Immature natural killer cell (primary cell): ENCODE measurements at places on chromosomes 16 and 17. TPM values are rescaled to one million over a fixed set of nuclear protein-coding genes. Genes with fewer than 3 reads are reported as not detected.

DNA sequence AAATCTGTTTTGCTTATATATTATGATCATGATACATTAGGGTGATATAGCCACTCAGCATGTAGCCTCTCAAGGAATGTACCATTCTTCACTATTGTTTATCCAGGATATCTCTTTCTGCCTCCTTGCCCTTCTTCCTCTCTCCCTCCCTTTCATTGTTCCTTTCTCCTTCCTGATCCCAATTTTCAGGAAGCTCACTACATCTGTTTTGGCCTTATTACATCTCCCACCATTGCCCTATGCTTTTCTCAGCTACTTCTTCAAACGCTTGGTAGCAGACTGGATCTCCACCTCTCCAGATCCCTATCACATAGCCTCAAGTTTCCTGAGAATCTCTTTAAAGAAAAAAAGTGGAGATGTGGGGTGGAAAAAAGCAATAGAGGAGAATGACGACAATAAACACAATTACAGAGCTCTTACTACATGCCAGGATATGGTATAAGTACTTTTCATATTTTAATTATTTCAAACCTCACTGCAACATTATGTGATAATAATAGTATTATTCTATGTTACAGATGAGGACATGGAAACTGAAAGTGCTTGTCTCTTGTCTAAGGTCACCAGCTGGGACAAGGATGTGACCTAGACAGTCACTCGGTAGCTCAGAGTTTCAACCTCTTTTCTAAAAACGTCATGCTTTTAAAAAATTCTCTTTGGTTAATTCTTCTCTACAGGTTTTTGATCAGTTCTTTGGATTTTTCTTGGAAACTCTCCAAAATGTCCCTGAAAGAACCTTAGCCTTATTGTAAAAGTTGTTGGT, 959.1 kb downstream of the CDH11 start:
- DNase-seq, result no peak

DNA sequence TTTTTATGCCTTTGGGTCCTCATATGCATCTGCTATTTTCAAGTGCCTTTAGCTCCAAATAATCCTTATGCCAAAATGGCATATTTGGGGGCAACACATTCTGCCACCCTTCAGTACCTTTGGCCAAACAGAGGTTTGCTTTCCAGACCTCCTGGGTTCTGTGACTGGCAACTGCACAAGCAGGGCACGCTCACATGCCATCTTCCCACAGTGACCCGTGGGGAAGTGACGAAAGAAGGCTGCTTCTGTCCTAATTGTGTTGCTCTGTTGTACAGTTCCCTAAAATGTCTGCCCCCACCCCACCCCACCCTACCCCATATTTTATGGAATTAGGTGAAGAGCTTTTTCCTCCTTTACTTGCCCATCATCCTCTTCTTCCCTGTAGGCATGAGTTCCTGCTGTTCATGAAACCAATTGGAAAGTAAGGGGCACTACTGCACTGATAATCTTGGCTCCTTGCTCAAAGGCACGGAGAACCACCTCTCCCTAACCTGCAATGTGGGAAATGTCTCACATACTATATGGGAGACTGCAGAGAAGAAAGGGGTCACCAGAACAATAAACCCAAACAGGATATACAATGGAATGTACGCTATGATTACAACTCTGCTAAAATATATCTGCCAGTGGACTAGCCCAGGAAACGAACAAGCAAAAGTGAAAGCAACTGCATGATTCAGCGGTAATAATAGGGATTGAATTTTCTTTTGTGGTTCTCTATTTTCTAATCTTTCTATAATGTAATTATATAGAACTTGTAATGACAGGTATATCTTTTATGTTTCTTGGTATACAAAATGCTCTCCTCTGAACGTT, 3.3 kb upstream of the SLFN12L start:
- DNase-seq, result peak; percentile 55

Gene CD7
- 278 TPM for polyA plus RNA-seq

Gene KRT14
- polyA plus RNA-seq, result not detected

GRCh38 chr16:65222049-65222448, 100.2 kb upstream of the CDH11 start:
- no peak for DNase-seq

Gene KRT20
- polyA plus RNA-seq, result not detected

Gene HOXB1
- not detected for polyA plus RNA-seq

DNA sequence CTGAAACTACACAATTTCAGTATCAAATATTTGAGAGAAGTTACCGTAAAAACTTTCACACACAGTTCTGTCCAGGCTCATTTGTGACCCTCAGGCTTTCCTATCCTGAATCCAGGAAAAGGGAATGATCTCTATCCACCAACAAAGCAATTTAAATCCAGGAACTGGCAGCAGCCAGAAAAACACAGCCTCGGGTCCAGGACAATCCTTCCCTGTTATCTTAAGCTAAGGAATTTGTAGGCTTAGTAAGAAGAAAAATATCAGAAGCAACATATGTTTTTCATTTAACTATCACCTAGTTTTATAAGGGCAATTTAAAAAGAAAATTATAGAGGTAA, 47.1 kb downstream of the TEX2 start:
- no peak for DNase-seq

Gene YPEL2
- 5.6 TPM for polyA plus RNA-seq

DNA sequence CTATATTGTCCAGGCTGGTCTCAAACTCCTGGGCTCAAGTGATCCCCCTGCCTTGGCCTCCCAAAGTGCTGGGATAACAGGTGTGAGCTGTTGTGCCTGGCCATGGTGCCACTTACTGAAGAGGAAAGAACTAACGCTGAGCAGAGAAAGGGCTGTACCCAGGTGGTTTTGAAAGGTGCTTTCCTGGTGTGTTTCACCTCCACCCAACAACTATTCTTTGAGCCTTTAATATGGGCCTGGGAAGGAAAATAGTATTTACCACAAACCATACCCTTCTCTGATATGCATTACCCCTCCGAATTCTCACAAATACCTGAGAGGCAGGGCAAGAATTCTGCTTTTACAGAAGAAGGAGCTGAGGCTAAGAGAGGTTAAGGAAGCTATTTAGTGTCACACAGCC, 24.8 kb downstream of the KPNA2 start:
- no peak for DNase-seq

GRCh38 chr17:40360091-40360490, 4.4 kb downstream of the GJD3 start:
- DNase-seq, result no peak

GRCh38 chr17:77306048-77306789, 165.4 kb downstream of the SEC14L1 start:
- no peak for DNase-seq

- DNase-seq, result no peak
These were observed 18.4 kb upstream of the UBE2I start for GRCh38 chr16:1290860-1291575.

DNA sequence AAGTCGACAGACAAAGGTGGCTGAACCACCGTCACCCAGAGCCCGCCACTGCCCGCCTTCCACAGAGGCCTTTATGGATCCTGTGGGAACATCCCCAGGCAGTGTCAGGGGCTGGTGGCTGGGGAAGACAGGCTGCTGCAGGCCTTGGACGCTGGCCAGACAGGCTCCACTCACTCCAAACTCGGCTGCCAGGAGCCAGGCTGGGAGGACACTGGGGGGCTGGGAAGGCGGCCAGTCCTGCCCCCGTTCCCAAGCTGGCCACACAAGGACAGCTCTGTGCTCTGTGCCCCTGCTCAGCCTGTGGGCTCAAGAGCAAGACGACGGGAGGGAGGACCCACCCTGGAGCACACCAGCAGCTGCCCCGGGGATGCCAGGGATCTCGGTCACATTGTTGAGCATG, 7.6 kb upstream of the LCAT start:
- no peak for DNase-seq

- no peak for DNase-seq
These were observed 20.0 kb upstream of the NXPH3 start for GRCh38 chr17:49555495-49556222.

DNA sequence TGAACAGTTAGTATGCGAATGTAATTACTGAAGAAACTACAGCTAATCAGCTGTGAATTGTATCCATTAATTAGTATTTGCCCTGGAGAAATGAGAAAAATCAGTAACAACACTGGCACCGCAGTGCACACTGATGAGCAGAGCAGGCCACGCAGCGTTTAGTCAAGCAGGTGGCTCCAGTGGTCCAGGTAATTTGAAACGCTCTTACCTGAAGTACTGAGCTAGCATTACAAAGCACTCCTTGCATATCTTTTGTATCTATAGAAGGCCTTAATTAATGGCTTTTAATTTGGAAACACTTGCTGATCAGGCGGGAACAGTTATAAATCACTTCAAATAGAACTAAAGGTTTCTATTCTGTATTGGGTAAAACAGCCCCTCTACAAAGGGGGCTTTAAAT, 76.4 kb downstream of the TOX3 start:
- DNase-seq, result no peak

Gene PTGES3L
- not detected for polyA plus RNA-seq

DNA sequence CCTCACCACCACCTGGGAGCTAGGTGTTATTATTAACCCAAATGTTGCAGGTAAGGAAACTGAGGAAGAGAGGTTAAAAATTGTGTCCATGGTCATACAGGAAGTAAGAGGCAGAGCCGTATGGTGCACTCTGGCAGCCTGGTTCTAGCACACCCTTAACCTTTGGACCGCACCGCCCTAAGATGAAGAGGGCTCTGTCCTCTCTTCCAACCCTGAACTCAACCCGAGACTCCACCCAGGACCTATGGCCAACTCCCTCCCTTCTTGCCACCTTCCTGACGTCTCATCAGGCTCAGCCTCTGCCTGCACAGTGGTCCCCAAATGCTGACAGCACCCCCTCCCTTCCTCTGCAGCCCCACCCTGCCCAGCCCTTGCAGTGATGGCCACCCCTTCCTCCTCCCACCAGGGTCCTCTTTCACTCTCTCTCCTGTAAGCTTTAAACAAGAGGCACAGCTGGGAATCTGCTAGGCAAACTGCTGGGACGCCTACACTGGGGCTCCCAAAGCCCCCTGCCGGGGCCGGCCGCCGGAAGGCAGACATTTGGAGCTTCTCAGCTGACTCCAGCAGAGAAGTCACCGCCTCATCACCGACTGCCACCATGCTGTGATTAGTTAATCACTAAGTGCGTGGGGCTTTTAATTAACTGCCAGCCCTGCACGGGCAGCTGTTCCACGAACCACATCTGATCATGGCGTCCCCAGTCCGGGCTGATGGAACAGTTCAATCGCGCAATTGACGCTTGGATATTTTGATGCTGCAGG, 16.7 kb upstream of the C16orf78 start:
- no peak for DNase-seq

DNA sequence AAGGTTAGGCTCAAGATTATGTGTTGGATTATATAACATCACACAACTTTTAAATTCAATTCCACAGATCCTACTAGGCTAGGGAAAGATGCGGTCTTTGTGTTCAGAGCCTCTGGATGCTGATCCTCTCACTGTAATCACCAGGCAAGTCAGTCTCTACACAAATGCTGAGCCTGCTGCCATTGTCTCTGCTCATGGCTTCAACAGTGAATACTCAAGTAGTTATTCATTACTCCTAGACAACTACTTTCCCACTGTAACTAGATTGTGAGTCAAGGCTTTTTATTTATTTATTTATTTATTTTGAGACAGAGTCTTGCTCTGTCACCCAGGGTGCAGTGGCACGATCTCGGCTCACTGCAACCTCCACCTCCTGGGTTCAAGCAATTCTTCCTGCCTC, 15.8 kb upstream of the NDUFAB1 start:
- no peak for DNase-seq

Gene ZFP90
- 14.9 TPM for polyA plus RNA-seq

- DNase-seq, result no peak
These were observed 55.9 kb downstream of the C17orf67 start for GRCh38 chr17:56777859-56778258.

- no peak for DNase-seq
These were observed 9.8 kb upstream of the TBX2 start for GRCh38 chr17:61389670-61390478.

Gene TBC1D3
- polyA plus RNA-seq, result not detected

- no peak for DNase-seq
These were observed 622 bp downstream of the CUEDC1 start for GRCh38 chr17:57954397-57955182.

- no peak for DNase-seq
These were observed 269.0 kb downstream of the C16orf95 start for GRCh38 chr16:87048038-87048729.

Gene FBXL16
- polyA plus RNA-seq, result 0.20 TPM

Gene CNTNAP1
- not detected for polyA plus RNA-seq

- no peak for DNase-seq
These were observed 44.1 kb downstream of the CCDC42 start for GRCh38 chr17:8700546-8700945.

GRCh38 chr17:44078412-44078811, 7.9 kb downstream of the G6PC3 start:
- no peak for DNase-seq

Gene KRTAP4-3
- polyA plus RNA-seq, result not detected

Gene TP53TG3B
- polyA plus RNA-seq, result not detected

GRCh38 chr17:16419929-16420271, 4.5 kb downstream of the TRPV2 start:
- peak; percentile 31 for DNase-seq

DNA sequence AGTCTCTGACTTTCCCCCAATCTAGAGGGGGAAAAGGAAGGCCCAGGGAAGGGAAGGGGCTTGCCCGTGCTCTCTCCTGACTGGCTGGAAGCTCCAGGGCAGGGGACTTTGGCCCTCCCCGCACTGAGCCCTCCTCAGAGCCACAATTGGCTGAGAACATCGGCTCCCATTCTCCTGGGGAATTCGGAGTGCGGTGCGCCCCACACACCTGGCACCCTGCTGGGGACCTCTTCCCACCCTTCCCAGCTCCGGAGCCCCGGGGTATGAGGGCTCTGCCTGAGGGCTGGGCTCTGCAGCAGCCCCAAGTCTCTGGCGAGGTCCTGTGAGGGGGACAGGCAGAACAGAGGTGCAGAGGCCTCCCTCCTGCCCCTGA, 36.0 kb downstream of the PIMREG start:
- DNase-seq, result no peak

- no peak for DNase-seq
These were observed 132.0 kb downstream of the MRTFB start for GRCh38 chr16:14203166-14203565.

Gene METTL23
- polyA plus RNA-seq, result 133 TPM

DNA sequence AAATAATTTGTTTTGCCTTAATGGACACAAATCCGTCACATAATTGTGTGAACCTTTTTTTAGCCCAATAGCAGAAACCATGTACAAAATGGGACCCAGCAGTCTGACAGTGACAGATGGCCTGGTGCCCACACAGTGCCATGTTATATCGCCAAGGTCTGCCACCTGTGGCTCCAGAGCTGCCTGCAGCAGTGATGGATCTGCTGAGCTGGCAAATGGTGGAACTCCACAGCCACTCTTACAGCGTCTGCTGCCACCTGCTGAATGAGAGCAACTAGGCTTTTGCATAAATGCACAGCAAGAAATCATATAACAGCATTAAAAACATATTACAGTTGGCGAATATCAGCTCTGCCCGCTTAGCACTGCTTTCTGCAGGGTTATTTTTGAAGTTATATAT, 59.4 kb downstream of the NUP93 start:
- DNase-seq, result no peak

Gene GPRC5C
- polyA plus RNA-seq, result 3.2 TPM

Gene ZFHX3
- polyA plus RNA-seq, result 1.0 TPM

Gene TPSD1
- polyA plus RNA-seq, result not detected

DNA sequence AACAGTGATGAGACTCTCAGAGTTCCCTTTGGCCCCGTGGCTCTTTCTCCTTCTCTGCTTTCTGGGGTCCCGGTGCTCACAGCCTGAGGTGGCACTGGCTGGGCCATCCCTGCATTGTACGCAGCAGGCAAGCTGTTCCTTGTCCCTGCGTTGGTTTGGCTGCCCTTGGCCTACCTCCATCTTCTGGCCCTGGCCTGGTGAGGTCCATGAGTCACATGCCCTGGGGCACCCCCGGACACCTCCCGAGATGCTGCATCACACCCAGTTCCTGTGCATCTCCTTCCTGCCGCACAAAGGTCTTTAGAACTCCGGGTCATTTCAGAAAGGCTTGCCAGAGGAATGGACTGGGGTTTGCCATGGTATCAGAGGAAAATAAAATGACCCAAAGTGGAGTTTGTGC, 9.5 kb downstream of the SULT1A2 start:
- no peak for DNase-seq

Gene SLC5A11
- not detected for polyA plus RNA-seq
